ENCODE measurements at places on chromosomes 6 and 20.

DNA sequence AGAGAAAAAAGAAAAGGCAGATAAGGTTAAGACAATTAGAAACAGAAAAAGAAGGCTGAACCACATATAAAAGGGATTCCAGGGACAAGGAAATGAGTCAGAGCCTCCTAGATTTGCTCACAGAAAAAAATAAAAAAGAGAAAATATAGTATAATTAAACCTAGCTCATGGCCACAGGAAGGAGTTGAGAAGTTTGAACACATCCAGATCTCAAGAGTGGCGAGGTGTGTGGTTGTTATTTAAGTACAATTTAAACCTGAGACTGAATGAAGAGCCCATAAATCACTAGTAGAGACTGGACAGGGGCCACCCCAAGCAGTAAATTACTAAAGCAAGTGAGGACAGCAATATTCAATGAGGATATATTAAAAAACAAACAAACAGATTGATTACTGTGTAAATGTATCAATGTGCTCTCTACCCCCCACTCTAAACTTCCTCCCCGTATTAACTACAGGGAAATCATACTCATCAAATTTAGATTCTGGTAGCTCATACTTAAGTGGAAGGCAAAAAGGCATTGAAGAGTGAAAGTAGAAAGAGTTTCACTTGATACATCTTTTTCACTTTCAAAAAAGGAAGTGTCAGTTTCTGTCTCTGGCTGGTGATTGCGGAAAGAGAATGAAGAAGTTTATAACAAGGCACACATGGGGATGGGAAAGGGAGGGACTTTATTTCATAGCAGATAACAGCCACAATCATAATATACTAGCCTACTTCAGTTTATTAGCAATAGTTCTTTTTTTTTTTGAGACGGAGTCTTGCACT, 49.3 kb upstream of the SCAF8 start:
- peak; percentile 35 for DNase-seq

DNA sequence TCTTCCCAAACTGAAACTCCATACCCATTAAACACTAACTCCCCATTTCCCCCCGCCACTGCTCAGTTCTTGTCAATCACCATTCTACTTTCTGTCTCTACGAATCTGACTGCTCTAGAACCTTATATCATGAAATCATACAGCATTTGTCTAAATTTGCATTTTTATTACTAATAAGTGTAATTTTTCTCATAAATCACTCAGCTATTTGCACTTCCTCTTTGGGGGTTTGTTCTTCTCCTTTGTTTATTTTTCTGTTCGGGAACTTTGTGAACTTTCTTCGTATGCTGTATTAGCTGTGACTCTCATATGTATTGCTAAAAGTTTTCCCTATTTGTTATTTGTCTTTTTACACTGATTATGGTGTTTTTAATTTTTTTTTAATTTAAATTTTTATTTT, 152.2 kb downstream of the SLC16A10 start:
- no peak for DNase-seq

DNA sequence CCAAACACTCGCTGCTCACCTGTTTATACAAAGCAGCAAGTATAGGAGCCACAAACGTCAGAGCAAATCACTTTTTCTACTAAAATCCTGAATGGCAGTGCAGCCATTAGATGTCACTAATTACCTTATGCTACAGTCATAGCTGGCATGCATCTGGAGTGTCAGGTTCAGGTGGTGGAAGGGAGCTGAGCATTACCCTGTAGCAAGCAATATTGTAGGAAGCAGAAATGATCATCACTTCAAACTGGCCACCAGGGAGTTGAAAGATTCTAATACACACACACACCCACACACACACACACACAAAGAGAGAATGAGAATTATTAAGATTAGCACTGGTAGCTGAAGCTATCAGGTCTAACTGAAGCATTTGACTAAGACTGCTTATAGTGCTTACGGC, 75.8 kb downstream of the EFHC1 start:
- DNase-seq, result no peak

- DNase-seq, result peak; percentile 18
Observed at GRCh38 chr20:46087161-46087560, 2.6 kb downstream of the NCOA5 start.

GRCh38 chr6:45001663-45002062, 326.5 kb upstream of the RUNX2 start:
- DNase-seq, result peak; percentile 11

DNA sequence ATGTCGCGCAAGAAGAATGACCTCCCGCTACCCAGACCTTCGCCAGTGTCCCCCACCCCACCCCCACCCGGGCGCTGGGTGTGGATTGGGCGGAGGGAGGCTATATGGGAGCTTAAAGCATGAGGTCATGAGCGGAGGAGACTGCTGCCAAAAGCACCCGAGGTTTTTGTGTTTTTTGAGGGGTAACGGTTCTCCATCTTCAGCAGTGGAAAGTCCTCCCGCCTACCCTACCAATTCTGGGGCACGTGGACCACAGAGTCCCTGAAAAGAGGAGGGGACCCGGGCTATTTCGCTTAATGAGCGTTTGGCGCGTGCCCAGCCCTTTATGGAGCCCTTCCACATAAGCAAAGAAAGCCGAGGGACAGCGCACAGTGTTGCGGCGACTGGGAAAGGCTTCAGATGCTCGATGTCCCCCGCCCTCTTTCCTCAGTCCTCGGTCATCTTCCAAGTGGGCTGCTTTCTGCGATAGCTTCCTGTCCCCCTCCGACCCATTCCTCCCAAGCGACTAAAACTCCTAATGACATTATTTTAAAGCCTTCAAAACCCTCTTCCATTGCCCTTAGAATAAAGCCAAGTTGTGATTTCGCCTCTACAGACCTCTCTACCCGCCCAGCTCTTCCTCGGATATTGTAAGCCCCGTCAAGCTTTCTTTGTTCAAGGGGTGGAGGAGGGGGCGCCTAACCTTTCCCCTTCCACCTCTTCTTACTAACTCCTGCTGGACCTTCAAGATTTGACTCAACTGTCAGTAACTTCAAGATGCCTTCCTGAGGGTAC, 2.1 kb upstream of the TRERF1 start:
- DNase-seq, result no peak

DNA sequence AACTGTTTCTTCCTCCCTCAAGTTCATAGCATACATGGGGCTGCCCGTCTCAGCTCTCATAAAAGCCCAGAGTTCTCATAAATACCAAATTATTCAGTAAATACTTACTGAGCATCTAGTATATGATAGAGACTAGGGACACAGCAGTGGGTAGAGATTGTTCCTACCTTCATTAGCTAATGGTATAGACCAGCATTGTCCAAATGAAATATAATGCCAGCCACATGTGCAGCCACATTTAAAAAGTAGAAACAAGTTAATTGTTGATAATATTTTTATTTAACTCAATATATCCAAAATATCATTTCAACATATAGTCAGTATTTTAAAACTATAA, 1.2 kb downstream of the TTLL9 start:
- no peak for DNase-seq

GRCh38 chr6:19175023-19175422, 662.1 kb upstream of the ID4 start:
- DNase-seq, result no peak

Measured in RPMI8226 (cell line).